HTR-8/SVneo (cell line): ENCODE measurements at places on chromosomes 5 and 9.

DNA sequence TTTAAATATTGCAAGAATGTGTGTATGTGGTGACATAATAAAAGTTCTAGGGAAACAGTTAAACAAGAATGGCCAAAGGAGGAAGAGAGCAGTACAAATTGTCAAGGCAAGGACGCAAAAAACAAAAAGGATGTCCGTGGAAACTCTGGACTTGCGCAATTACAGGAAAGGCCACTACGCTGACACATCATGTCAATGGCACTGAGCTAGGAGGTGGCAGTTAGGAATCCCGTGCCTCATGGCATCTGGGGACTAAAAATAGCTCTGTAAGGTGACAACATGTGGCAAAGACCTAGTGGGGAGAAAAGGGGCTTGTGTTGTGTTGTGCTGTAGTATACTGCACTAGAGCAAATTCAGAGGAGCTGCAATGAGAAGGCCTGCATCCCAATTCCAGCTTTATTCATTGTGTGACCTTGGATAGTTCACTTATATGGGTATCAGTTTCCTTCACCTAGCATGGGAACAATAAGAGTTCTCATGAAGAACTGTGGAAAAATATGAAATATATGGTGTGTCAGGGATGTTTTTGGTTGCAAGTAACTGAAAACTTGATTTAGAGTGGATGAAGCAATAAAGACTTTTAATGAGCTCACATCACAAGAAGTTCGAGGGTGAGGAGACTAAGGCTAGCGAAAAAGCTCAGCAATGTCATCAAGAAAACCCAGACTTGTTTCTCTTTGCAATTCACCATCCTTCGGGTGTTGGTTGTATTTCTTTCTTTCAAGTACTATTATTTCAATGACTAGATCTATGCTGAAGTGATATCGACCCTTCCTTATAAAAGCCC lies 124.1 kb upstream of the STC2 start:
- DNase-seq = no peak

- no peak for DNase-seq
Measured at GRCh38 chr5:14753947-14754346, 89.4 kb downstream of the OTULIN start.

- no peak for DNase-seq
Measured at GRCh38 chr5:162128117-162128516, 60.5 kb downstream of the GABRG2 start.

GRCh38 chr5:32352685-32353084 lies 39.9 kb upstream of the MTMR12 start:
- no peak for DNase-seq

GRCh38 chr5:36270876-36271575 lies 29.3 kb upstream of the NADK2 start:
- DNase-seq = no peak

DNA sequence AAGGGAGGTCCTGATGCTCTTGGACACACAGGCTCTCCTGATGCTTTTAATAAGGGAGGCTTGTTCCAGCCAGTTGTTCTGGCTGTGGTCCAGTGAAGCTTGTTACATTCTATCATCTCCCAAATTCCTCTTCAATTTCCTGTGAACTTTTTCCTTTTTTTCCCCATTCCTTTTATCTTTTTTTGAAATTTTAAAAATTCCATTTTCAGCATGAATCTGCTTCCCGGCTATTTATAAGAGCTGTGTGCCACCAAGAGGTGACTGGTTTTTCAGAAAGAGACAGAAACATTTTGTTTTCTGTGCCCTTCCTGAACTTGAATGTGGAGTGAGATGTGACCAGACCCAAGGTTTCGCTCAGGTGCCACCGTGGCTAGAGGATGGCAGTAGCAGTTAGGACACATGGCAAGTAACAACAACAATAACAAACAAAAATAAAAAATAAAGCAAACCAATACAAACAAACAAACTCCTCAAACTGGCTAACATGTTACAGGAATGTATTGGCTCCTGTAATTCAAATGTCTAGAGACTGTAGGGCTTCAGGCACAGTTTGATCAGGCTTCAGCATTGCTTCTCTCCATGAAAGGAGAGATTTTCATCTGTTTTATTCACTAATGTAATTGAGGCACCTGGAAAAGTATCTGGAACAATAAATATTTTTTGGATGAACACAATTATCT lies 121.1 kb downstream of the BOD1 start:
- no peak for DNase-seq

DNA sequence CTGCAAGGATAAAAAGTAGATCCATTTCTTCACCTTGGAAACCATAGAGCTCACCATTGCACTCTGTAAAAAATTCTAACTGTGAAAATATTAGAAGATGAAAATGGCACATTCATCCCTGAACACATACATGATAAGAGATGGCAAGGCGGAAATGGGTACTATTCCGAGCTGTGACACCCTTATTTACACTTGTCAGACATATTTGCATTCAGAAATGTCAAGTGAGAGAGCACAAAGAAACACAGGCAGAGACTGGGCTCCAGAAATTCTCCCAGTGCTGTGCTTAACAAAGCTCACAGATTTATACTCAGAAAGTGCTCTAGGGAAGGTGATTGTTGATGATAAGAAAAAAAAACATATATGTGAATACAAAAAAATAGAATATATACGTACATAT lies 170.3 kb upstream of the PUM3 start:
- DNase-seq = no peak

DNA sequence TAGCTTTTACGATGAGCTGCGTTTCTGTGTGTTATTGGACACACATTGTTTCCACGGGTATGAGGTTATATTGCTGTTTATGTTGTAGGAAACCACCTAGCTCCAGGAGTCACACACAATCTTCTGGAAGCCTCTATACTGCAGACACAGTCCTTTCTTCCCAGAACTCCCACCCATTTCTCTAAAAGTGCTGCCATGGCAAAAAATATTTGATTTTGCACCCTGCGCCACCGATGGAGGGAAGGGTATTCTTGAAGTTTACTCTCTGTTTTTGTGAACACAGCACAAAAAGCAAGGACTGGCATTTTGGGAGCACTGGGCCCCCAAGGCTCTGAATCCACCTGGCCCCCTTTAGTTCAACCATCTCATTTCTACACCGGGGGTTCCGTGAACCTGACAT lies 187.5 kb downstream of the ICE1 start:
- no peak for DNase-seq

GRCh38 chr9:124973807-124974206 lies 32.9 kb upstream of the GOLGA1 start:
- DNase-seq = no peak

DNA sequence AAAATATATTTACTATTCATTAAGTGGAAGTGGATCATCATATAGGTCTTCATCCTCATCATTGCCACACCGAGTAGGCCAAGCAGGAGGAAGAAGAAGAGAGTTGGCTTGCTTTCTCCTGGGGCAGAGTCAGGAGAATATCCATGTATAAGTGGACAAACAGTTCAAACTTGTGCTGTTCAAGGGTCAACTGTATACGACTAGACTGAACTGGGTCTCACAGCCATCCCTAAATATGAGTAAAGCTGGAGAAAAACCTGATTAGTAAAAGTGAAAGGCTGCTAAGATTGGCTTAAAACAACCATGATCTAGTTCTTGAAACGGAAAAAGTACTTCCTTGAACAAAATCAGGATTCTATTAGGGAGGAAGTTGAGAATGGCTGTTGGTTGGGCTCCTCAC lies 276.7 kb upstream of the ADRA1B start:
- DNase-seq = no peak

GRCh38 chr9:121876658-121877271 lies 216.3 kb downstream of the TTLL11 start:
- DNase-seq = no peak

DNA sequence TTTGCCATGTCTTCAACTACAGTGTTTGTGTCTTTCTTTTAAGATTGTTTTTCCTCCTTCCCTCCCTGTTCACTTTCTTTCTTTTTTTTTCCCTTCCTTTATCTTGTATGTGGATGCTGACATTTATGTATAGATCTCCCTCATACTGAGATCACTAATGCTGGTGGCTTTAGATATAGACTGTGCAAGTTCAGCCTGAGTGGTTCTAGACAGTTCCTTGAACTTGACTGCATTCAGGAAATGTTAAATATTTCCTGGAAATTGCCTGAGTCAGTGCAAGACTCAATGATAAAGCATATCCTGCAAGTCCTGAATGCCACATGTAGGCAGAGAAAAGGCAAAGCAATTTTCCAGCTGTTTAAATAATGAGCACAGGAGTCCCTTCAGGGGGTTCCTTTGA lies 182.5 kb upstream of the NR3C1 start:
- no peak for DNase-seq

- peak; percentile 56 for DNase-seq
Measured at GRCh38 chr5:127892467-127893207, 189.4 kb downstream of the CCDC192 start.

- DNase-seq = no peak
Measured at GRCh38 chr5:79713727-79714126, 24.1 kb downstream of the CMYA5 start.

DNA sequence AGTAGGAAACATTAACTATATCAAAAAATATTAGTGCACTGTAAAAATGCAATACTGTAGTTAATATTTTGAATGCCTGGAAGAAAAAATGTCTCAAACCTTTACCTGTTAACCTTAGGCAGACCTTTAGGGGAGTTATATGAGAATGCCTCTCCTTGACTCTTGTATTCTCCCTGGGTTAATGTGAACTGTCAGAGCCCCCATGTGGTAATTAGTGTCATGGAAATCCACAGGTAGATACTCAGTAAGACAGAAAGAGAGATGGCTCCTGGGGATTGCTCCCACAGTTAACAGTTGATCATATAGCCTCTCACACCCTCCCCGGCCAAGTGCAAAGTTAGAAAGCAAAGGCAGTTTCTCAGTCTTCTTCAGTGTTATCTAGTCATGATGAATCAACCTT lies 742.8 kb downstream of the NR2F1-AS1 start:
- peak; percentile 10 for DNase-seq

DNA sequence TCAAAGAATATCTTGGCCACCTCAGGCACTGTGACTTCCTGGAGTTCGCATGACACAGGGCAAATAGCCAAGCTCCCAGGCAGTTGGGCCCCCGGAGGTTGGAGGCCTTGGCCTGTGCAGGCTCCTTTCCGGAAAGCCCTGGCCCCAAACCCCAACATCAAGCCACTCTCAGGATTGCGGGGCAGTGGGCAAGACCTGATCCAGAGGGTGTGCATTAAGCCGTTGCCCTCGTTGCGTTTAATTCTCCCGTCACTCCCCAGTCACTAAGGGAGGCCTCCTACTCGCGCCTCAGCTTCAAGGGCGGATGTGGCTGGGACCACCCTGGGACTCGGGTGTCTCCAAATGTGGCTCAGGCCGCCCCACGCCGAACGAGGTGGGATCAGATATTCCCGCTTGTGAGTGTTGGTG lies 60.1 kb downstream of the TMEM174 start:
- no peak for DNase-seq

GRCh38 chr5:62631909-62632580 lies 53.4 kb downstream of the LRRC70 start:
- no peak for DNase-seq

DNA sequence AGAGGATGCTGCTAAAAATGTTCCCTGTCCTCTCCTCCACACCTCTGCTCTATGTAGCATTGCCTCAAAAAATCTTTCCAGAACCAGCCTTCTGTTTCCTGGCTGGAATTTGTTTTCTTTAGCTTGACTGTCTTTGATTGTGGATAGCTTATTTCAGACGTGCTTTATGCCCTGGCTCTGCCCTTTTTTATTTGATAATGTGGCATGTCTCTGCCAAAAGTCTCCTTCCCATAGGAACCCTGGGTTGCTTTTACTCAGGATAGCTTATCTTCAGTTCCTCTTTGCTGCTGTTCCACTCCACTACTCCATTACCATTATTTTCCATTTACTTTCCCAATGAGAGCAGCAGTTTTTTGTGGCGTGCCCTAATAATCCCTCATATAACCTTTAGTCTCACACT lies 885 bp upstream of the TMEM252 start:
- no peak for DNase-seq

DNA sequence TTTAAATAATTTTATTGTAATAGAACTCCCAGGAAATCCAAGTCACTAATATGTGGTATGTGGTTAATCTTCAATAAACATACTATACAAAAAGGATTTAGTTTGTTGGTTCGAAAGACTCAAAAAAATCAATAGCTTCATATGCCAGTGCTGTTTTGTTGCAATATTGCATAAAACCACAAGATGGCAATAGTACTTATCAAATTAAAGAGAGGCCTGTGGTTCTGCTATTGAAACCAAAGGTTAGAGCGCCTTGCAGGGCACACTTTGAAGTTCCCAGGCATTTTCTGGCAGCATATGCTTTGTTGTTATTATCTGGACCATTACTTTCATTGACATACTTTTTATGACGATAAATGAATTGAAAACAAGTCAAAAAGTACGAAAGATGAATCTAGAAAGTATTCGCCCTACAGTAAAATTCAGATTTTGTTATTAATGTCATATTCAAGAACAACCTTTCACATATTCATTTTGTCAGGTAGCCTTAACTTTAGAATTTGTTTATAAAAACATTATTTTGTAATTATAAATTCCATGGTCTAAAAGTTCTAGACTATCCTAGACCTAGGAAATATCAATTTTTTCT lies 316.3 kb downstream of the MCTP1 start:
- DNase-seq = peak; percentile 30

DNA sequence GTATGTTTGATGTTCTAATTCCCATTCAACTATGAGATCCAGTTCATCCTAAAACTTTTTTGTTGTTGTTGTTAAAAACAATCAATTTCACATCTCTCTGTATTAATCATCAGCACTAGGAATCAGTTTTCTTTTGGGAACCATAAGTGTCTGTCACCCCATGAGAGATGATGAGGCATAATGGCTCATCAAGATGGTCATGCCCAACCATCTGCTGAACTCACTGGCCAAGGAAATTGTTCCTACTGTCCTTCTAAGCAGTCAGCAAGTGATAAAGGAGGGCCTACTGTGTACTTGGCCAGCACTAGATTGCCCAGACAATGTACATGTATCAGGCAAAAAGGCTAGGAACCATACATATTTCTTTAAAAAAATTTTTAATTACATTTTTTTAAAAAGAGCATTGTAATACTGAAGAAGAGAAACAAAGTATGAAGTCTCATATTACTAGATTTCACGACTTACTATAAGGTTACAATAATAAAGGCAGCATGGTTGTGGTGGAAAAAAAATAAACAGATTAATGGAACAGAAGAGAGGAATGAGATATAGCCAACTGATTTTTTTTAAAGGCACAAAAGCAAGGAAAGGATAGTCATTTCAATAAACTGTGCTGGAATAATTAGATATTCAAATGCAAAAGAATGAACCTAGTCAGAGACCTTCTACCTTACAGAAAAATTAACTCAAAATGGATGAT lies 458.3 kb downstream of the SPOCK1 start:
- no peak for DNase-seq

DNA sequence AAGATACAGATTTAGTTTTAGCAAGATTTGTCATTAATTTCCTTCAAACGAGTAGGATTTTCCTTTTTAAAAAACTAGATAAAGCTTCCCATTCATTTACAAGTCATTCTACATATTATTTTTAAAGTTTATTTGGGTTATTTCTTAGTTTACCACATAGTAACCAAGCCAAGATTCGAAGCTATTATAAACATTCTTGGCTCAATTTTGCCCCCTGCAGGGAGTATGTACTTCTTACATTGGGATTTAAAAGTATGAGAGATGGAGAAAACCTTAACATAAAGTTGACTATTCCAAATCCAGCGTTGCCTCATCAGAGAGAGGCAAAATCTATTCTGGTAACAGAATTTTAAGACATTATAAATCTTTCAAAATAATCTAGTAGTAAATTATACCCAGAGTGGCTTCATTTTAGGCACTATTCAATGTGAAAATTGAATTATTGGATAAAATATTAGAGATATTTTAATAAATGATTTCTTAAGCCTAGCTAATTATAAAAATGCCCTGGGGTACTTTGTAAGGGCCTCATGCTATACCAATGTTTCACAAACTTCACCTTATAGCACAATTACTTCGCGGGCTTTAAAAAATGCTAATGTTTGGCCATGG lies 39.1 kb downstream of the FBN2 start:
- peak; percentile 10 for DNase-seq
